Cardiac muscle cell (in vitro differentiated cells and primary cell): ENCODE measurements at places on chromosomes 11 and 22.
A peak's percentile ranks its signal among the peaks of the same experiment; 100 is the strongest.

DNA sequence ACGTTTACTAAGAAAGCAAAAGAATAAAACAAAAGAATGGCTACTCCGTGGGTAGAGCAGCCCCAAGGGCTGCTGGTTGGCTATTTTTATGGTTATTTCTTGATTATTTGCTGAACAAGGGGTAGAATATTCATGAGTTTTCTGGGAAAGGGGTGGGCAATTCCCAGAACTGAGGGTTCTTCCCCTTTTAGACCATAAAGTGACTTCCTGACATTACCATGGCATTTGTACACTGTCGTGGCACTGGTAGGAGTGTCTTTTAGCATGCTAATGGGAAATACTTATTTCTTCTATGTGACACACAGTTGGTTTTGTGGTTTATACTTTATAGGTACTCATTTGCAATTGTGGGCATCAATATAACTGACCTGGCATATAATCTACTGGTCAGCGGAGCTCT is 56.3 kb downstream of the SLN start:
- DNase-seq: no peak

- DNase-seq: no peak
Measured at GRCh38 chr22:39537975-39538374, 5.4 kb upstream of the RPS19BP1 start.

DNA sequence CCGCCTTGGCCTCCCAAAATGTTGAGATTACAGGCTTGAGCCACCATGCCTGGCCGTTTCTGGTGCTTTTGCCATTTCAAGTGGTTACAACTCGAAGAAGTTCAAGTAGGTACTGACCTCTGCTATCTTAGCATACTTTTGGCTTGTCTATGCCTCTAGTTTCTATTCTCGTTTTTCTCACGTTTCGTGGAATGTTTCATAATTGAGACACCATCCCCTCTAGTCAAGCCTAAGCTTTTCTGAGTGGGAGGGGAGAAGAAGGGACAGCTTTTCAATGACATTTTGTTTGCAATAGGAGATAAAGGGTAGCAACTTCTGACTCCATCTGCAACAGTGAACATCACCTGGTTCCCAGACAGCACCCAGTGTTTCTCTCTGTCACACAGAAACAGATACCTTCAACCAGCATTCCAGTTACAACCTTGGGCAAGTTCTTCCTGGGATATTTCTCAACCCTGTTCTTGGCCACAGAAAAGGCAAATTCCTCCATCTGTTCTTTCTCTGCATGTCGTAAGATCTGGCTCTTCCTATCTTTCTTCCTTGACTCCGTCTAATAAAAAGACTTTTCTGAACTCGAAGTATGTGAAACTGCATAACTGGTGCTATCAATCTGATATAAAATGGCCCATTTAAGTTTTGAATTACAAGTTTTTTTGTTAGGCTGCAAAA is 25.5 kb downstream of the DDI1 start:
- no peak for DNase-seq

GRCh38 chr22:28864878-28865596 is 18.3 kb upstream of the ZNRF3 start:
- no peak for DNase-seq

- no peak for DNase-seq
Measured at GRCh38 chr22:20656516-20656901, 117.4 kb upstream of the SERPIND1 start.

DNA sequence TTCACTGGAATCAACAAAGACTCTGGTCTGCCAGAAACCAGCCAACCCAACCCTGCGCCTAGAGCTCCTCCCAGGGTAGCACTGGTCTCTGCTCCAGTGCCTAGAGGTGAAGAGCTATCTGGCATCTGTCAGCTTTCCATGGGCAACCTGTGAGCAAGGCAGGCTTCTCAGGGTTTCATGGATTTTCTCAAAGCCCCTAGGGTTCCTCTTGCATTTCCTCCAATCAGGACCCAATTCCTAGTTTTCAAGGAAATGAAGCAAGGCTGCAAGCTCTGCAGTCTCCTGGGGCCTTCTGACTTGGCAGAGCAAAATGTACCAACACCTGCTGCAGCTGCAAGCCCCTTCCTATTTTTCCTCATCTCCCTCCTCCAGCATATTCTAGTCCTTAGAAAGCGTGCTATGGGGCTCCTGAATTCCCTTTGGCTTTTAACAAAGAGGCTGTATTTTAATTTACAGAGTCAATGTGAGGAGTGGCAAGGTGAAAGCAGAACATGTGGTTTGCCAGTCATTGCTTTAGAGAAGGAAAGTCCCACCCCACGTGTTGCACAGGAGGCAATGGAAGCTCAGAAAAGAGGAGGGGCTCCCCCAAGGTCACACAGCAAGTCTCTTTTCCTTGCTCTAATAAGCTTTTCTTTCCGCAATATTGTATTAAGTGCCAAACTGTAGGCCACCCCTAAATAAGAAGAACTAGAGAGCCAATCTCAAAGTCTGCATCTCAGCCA is 33.0 kb upstream of the RIC3 start:
- DNase-seq: no peak

- DNase-seq: no peak
Measured at GRCh38 chr22:23184100-23184763, 3.9 kb downstream of the BCR start.

GRCh38 chr11:43579171-43579918 is 101.2 kb upstream of the HSD17B12 start:
- peak; percentile 74 for DNase-seq

GRCh38 chr11:127643268-127644058 is 642.9 kb upstream of the KIRREL3 start:
- no peak for DNase-seq

- DNase-seq: no peak
Measured at GRCh38 chr11:104320097-104320496, 156.2 kb upstream of the PDGFD start.

- DNase-seq: no peak
Measured at GRCh38 chr11:62607714-62608113, 4.9 kb downstream of the EML3 start.

DNA sequence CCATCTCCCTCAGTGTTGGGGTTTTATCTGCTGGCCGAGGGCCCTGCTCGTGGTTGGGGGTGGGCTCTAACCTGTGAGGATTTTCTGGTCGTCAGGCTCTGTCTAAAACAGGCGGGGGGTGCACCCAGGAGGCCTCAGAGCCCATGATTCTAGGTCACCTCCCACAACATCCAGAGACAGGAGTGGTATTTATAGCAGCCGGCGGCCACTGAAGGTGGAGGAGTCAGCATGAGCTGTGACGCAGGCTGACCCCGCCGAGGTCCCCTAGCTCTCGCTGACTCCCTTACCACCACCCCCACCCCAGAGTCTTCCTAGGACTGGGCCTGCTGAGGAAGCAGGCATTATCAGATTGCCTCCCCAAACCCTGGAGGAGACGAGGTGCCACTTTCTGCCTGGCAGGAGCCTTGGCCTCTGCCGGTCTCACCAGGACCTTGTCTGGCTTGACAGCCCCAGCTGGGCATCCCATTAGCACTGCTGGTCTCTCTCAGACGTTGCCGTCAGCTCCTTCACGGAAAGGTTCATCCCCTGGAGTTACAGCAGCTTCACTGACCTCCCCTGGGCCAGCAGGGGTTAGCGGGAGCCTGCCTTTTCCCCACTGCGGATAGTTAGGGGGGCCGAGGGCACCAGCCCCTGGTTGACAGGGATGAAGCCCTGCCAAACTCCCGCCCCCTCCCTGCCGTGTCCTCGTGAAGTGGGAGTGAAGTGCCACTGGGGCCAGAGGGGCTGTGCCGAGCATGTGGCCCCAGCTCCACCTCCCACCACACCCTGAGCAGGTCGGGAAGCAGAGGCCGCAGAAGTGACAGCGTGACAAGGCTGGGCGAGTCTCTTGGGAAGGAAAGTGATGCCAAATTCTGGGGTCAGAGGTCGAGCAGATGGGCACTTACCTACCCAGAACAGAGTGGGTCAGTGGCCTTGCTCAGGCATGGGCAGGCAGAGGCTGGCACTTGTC is 26.5 kb downstream of the DAGLA start:
- DNase-seq: peak; percentile 46

- DNase-seq: no peak
Measured at GRCh38 chr22:20466659-20467379, 28.8 kb downstream of the KLHL22 start.

DNA sequence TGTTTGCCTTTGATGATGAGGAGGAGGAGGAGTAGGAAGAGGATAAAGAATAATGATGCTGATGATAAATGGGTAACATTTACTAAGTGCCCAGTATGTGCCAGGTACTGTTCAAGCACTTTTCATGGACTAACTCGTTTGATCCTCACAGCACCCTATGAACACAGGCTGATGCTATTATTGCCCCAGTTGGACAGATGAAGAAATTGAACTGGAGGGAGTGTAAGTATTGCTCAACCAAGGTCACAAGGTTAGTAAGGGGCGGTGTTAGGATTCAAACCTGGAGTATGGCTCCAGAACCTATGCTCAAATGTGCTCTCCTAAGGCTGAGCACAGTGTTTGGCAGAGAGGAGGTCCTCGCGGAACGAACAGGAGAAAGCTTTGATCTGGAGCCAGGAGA is 78.6 kb downstream of the SYN3 start:
- DNase-seq: no peak

DNA sequence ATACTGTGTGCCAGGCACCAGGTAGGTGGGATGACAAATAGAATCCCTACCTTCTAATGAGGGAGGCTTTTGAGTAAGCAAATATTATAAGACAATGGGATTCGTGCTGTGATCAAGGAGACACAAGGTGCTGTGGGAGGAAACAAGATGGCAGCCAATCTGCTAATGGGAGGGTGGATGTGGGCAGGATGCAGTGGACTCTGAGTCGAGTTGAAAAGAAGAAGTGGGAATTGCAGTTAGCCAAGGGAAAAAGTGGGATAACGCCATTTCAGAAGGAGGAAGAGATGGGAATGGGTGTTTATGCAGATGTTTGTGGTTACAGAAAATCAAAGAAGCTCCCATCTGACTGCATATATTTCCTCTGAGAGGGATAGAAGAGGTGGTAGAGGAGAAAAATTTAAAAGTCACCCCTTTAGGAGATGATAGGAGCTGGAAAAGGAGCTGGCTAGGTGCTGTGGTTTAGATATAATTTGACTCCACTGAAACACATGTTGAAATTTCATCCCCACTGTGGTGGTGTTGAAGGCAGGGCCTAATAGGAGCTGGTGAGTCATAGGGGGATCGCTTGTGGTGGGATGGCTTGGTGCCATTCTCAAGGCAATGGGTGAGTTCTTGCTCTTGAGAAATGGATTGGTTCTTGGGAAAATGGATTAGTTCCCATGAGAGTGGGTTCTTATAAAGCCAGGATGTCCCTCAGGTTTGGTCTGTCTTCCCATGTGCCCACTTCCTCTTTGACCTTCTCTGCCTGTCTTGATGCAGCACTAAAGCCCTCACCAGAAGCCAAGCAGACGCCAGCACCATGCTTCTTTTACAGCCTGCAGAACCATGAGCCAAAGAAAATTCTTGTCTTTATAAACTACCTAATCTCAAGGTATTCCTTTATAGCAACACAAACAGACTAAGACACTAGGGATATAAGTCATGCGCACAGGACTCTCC is 30.0 kb upstream of the POU2AF1 start:
- no peak for DNase-seq

DNA sequence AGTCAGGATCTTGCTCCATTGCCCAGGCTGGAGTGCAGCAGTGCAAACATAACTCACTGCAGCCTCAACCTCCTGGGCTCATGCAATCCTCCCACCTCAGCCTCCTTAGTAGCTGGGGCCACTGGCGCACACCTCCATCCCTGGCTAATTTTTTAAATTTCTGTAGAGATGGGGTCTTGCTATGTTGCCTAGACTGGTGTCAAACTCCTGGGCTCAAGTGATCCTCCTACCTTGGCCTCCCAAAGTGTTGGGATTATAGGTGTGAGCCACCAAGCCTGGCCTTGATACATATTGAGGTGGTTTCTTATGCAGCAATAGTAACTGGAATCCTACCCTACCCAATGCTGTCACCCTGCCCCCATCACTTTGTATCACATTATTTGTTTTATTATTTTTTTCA is 32.4 kb downstream of the SCUBE1 start:
- no peak for DNase-seq

- no peak for DNase-seq
Measured at GRCh38 chr11:75654314-75654713, 14.5 kb downstream of the MAP6 start.

DNA sequence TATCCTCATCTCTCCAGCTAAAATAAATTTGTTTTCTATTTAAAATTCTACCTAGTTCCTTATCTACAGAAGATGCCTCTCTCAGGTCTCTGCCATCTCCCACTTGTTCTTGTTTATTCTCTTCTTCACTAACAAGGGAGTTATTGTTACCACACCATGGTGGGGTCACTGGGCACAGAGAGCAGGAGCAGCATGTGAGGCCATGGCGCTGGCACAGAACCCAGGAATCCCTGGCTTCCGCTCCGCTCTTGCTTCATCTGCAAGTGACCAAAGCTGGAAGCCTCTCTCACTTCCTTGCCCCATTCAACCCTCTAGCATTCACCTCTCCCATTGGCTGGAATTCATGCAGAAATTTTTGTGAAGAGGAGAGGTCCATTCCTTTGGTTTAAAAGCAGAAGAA is 190.7 kb upstream of the NCAM1 start:
- DNase-seq: no peak

DNA sequence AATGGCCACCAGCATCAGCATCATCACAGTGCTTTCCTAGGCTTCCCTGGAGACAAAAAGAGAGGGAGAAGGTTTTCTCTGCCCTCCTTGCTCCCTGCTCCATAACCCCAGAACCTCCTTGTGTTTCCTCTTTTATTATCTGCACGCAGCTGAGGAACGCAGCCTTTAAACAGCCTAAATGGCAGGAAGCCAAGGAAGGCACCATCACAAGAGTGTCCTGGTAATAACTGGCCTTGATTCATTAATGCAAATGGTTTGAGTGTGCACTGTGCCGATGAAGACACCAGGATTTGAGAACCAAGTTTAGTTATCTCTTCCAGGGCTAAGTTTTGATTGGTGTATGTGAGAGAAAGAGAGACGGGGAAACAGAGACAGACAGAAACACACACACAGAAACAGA is 29.4 kb upstream of the DRD2 start:
- peak; percentile 58 for DNase-seq

DNA sequence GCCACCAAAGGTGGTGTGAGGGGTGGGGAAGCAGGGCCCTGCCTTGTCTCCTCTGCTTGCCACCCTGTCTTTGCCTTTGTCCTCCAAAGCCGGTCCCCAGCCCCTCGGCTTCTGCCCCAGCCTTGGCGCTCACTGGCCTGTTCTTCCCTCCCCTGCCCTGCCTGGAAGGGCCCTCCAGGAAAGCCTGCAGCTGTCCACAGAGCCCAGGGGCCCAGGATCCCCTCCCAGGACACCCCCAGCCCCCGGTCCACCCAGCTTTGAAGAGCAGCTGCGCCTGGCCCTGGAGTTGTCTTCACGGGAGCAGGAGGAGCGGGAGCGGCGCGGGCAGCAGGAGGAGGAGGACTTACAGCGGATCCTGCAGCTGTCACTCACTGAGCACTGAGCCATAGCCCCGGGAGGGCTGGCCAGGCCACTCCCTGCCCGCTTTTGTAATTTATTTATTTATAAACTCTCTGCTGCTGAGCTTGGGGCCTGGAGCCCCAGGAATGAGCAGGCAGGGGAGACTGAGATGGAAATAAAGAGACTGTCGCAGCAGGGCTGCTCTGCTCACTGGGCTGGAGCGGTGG is 1.3 kb upstream of the SSH3 start:
- peak; percentile 57 for DNase-seq
